ENCODE measurements at places on chromosomes 11 and 22. TPM values are rescaled to one million over a fixed set of nuclear protein-coding genes. Genes with fewer than 3 reads are reported as not detected.

The OR1S2 gene
- total RNA-seq, result not detected

GRCh38 chr11:35524780-35525179 is 636 bp downstream of the PAMR1 start:
- DNase-seq, result no peak

The TREH gene
- total RNA-seq, result not detected

DNA sequence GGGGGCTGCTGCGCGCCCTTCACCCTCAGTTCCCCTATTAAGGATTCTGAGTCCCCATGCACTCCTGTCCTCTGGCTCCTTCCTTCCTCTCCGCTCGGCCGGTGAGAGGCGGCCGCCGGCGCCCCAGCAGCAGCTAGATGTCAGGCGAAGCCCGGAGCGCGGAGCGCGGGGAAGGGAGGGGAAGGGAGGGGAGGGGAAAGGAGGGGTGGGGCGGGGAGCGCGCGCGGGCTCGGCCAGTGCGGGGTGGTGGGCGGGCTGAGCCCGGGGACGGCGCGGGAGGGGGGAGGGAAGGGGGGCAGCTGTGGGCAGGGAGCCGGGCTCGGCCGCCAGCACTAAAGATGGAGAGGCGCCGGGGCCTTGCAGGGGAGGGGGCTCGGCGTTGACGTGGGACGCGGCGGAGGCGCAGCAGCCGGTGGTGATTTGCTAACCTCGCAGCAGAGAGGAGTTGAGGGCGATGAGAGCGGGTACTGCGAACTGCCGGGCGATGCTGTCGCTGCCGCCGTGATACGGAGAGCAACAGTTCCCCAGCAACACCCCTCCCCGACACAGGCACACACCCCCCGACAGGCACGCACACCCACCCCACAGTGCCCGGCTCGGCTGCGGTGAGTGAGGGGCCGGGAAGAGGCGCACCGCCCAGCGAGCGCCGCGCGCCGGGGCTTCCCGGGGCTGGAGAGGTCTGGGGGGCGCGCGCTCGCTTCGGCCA is at the start of gene ZBTB16:
ZBTB16 (plus strand) TSS at position 434 of the 706 bp plus-strand sequence. CDS start 3,590 bp downstream, outside the sequence.
- DNase-seq, result peak; percentile 89

DNA sequence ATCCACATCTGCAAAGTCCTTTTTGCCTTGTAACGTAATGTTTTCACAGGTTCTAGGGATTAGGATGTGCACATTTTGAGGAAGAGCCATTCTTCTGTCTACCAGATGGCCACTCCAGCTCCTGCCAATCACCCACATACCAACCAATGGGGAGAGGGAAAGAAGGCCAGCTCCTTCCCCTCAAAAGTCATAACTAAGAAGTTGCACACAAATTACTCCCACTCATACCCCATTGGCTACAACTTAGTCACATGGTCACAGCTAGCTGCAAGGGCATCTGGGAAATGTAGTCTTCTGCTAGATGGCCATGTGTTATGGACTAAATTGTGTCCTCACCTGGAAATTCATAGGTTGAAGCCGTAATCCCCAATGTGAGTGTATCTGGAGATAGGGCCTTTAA is 15.4 kb upstream of the MYOD1 start:
- DNase-seq, result no peak

The MS4A7 gene
- total RNA-seq, result 27.7 TPM

The ALDH3B1 gene
- 45.6 TPM for total RNA-seq

- no peak for DNase-seq
Observed at GRCh38 chr22:35173655-35174054, 83.6 kb upstream of the HMGXB4 start.

The PLXNB2 gene
- total RNA-seq, result 310 TPM

The BLID gene
- 0.25 TPM for total RNA-seq

DNA sequence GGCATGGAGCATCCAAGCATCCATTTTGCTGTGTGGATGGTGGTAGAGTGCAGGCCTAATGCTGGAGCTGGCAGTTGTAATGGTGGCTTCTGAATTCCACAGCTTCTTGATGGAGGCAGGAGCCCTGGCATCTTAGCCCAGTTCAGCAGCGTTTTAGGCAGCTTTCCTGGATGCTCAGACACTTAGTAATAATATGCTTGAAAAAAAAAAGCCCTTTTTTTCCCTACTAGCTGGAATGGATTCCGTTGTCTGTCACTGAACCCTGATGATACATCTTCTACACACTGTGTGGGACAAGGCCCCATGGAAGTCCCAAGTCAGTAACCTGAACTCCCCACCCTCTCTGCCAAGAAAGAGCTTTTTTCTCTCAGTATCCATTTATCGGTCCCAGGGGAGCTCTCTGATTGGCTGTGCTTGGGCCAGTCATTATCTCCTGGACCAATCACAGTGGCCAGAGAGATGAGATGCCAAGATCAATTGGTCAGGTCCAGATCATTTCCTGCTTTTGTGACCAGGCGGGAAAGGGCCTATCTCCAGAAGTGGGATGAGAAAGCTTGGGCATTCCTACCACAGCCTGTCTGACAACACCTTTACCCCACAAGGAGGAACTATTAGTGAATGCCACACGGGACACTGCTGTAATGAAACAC is 34.2 kb downstream of the MCM5 start:
- DNase-seq, result no peak

The ELFN2 gene
- total RNA-seq, result 1.5 TPM

DNA sequence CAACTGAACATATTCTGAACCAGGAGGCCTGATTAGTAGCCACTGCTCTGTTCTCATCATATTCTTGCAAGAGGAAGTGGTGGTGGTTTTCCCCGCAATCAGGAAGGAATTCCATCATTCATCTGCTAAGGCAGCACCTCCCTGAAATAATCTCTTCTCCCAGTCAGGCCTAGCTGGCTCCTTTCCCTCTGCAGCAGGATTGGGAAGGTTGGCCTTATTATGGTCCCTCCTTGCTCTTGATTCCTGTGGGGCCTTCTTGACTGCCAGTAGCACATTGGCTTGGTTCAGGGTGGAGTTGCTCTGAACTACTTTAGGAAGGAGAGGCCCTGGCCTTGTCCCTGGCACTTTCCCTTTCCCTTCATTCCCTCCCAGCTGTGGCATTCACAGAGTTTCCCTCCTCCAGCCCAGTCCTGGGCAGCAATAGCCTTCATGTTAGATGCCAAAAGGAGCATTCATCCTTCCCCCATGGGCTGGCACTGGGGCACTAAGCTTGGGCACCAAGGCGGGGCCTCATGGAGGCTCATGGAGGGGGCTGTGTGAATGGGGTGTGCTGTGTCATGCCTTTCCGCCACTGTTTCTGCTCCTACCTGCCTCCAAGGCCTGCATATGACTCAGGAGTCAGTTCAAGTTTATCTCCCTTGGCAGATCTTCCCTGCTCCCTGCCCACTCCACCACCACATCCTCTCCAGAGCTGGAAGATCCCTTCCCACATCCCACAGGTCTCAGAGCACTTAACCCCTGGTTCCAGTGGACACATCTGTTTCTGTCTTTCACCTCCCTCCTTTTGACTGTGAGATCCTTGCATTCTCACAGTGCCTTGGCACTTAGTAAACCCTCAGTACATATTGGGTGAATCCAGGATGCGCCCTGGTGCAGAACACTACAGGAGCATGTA is 27.6 kb upstream of the CD44 start:
- DNase-seq, result no peak

DNA sequence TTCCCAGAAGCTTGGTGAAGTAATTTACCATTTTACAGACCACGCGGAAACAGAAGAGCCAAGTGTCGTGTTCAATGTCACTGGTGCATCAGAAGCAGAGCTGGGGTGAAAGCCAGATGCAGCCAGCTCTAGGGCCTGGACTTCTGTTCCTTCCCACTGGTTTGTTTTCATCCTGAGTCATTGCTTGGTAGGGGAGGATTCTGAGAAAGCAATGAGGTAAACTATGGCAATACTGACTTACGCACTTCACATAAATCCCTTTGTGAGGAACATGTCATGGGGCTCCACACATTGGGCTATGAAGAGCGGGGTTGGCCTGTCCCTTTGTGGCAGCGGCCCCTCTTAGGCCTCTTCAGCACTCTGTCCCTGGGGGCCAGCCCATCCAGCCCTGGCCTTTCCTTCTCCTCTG is 52.4 kb upstream of the RBFOX2 start:
- no peak for DNase-seq
